ENCODE measurements at places on chromosomes 4 and X.

- no peak for DNase-seq
These were observed 28.2 kb downstream of the FGFBP1 start for GRCh38 chr4:15910155-15910940.

DNA sequence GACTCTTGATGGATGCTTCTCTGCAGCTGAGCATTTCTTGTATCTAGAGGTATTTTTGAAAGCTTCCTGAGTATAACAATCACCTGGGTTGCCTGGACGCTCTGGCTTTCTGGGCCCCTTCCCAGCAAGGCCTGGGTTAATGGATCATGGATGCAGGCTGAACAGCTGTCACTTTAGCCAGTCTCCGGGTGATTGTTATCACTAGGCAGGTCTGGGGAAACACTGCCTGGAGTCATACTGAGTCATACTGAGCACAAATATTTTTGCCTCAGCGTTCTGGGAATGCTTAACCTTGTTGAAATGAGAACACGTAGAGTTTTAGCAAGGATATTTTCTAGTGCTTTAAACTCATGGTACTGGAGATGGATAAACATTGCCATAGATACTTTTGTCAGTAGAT is 102.6 kb downstream of the PHEX start:
- DNase-seq, result no peak

DNA sequence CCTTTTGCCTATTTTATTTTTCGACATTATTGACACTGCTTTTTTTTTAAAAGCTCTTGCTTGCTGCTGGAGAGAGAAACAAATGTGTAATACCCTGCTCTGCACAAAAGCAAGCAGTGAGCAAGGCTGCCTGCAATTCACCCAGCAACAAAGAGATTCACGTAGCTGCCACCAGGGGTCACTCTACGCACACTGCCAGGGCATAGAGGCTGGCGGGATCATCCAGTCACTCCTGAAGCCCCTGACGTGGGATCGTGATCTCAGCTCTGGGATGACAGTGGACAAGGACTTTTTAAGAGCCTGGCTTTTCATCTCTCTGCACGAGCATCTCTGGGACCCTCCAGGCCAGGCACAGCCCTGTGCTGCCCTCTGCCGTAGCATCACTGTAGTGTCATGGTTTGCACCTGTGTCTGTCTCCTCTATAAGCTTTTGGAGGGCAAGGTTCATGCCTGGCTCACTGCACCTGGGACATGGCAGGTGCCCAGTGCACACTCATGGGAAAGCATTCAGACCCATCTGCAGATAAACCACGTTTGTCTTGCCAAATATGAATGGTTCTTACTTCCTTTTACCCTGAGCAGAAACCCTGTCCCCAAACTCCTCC is 19.8 kb downstream of the C4orf50 start:
- peak; percentile 48 for DNase-seq

- DNase-seq, result no peak
These were observed 12.8 kb upstream of the STBD1 start for GRCh38 chr4:76293772-76294171.

DNA sequence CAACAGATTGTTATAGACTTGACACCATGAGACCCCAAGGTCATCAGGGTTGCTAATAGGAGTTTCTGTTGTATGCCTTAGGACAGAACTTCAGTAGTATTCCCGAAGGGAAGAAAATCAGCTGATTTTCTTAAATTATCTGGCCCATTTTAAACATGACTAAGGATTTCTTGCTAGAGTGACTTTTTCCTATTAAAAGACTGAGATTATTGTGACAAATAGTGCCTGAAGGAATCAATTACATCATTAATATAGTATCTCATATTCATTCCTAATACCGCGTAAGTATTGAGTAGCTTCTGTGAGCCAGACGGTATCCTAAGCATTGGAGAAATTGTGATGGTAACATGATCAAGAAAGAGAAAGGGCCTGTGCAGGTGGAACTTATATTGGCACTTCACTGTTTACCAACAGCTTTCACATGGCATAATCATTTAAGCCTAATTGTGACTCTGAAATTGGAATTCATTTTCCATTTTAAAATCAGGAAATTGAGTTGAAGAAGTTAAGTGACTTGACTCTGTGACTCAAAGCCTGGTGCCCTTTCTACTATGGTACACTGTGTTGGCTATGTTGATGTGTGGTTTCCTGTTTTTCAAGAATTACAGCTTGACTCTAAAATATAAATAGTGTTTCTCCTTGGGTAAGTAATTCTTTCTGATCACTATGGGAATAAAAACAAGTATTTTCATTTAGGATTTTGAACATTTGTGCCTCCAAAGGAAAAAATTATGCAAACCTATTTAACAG is 4.1 kb downstream of the AFF1 start:
- DNase-seq, result peak; percentile 34

GRCh38 chr4:70901984-70902576 is at the start of gene MOB1B:
TSS of gene MOB1B (plus strand) at chr4:70902369. CDS start at chr4:70902537, 168 bp downstream.
- peak; percentile 87 for DNase-seq

All from CD4-positive, alpha-beta T cell treated with Interleukin-21 for 1 hour (primary cell).